Activated CD4-positive, alpha-beta T cell treated with anti-CD3 and anti-CD28 coated beads for 4 hours (primary cell): ENCODE measurements at places on chromosomes 2 and 18.
A peak's percentile ranks its signal among the peaks of the same experiment; 100 is the strongest.

GRCh38 chr2:99984799-99985515, 157.4 kb downstream of the AFF3 start:
- DNase-seq = no peak

GRCh38 chr2:121046335-121046734, 238.7 kb downstream of the TFCP2L1 start:
- DNase-seq = no peak

- no peak for DNase-seq
Measured at GRCh38 chr2:159168707-159169106, 117.8 kb downstream of the WDSUB1 start.

DNA sequence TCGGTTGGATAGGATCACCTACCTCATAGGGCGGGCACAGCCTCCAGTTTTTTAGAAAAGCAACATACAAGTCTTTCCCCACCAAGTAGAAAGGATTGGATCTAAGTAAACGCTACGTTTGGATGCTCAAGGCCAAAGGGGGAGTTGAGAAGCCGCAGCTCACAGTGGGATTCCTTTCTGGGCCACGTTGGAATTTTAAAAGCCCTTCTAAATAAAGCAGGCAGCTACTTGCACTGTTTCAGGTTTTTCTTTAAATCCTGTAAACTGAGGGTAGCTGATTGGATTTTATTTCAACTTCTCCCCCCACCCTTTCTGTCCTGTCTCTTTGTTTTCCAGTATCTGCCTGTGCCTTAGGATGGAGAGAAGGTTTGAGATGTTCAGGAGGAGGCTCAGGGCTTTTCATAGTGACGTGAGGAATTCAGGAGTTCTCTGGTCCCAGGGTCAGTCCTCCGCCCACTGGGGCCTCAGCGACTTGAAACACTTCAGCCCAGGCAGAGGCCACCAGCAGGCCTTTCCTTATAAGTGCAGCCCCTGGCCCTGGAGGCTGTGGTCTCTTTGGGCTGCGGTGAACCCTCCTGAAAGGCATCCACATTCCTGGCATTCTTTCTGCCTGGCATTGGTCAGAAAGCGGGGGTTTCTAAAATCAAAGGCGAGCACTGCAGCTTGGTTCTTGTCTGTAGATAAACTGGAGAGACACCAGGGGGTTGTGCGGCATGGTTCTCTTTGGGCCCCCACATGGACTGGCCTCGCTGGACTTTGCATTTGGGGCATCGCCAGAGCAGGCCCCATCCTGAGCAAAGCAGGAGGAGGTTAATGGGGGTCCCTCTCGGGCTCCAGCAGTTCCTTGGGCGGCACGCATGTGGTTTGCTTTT, 44.5 kb downstream of the SH3BP4 start:
- no peak for DNase-seq

DNA sequence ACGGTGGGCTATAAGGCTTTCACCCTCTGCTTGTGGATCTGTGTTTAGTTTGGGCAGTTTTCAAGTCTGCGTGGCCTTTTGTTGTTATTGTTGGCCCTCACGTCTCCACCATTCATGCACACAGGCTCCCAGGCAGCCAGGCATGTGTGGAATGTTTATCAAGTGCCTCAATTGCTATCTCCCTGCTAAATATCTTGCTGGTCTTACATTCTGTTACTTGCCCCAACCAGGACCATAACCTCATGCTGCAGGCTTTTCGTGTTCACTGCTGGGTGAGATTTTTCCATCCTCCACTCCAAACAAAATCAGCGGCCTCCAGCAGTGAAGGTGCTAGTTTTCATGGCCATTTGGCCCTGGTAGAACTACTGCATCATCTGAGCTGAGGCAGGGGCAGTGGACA, 63.0 kb upstream of the DSC1 start:
- no peak for DNase-seq

GRCh38 chr2:52955079-52955478, 812.5 kb upstream of the CHAC2 start:
- DNase-seq = no peak

DNA sequence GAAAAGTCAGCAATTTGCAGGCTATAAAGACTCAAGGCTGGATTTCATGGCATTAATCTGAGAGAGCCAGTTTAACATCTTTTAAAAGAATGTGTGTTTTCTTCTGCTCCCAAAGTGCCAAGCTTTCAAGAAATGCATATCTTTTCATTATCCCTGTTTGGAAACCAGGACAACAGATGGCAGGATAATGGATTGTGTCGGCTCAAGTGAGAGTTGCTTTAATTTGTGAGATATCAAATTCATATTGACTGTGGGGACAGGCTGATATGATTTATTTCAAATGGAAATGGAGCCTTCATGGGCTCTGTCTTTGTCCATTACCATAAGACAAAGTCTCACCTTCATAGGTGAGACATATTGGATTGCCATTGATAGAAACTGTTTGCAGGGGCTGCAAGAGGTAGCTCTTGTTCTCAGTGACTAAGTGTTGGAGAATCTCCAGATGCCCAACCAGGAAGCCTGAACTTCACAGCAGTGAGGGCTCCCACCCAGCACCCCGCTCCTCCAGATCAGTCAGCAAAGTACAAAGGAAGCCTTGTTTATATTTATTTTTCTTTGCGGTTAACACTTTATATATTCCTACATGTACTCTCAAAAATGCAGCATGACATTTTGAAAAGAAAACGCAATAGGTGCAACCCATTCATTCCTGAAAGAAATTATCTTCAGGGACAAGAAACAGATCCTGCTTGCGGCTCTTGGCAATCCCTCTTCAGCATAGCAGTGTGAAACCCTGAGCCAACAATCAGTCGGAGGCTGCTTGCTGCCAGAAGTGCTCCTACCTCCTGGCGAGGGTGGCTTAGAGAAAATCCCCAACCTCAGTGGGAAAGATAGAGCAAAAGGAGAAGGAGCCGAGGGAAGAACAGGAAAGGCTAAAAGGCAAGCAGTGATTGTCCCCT, 65.8 kb upstream of the ATL2 start:
- DNase-seq = no peak

GRCh38 chr2:109499566-109499965, 114.2 kb downstream of the SEPTIN10 start:
- DNase-seq = no peak

DNA sequence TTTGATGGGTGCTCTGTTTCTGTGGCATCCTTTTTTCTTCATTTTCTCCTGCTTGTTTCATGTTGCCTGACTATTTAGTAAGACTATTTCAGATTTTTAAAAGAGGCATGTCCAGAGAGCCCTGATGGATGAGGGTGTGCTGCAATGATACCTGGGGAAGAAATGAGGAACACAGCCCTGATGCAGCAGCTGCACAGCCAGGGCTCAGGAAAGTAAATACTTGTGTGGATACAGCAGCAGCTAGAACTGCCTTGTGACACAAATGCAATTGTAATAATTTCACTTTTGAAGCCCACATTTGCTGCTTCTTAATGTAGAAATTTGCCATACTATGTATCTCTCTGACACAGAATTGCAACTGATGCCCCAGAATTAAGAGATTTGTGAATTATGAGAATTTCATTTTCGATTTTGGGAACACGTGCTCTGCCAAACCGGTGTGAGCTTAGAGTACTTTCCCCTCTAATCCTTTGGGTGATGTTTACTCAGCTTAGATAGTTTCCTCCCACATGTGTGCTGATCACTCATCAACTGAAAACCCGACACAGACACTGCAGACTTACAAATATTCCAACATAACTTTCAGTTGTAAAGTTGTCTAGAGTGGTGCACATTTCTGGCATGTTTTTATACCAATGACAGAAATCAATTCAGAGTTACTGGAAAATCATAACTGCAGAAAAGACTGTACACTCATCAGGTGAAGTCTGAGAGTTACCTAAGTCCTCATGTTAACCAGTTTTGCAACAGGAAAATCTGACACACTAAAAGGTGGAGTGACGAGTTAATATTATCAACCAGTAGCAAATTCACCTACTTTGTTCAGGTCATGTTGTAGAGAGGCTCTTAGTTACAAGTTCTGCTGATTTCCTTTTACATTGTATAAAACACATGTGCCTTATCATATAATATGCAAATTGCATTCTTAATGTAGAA, 383.4 kb downstream of the CBLN2 start:
- DNase-seq = no peak

DNA sequence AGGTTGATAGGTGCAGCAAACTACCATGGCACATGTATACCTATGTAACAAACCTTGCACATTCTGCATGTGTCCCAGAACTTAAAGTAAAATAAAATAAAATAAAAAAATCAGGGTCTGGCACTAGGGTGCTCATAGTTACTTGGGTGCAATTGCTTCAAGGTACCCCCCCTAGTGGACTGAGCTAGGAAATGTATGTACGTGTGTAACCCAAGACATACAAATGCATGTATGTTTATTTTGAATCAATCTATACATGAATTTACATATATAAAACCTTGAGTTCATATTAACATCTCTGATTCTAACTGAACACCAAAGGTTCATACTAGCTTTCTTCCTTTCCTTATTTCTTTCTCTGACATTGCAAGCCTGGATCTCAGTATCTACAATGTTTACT, 51.5 kb downstream of the USP37 start:
- DNase-seq = peak; percentile 3

DNA sequence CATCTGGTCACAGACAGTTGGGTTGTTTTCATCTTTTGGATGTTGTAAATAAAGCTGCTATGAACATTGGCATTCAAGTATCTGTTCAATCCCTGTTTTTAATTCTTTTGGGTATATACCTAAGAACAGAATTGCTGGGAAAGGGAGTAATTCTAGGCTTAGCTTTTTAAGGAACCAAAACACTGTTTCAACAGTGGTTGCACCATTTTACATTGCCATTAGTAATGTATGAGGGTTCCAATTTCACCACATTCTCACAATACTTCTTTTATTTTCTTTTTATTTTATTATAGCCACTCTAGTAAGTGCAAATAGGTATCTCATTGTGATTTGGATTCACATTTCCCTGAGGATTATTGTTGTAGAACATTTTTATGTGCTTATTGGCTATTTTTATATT, 108.9 kb upstream of the GLS start:
- no peak for DNase-seq

GRCh38 chr2:21280793-21281192, 157.0 kb downstream of the TDRD15 start:
- no peak for DNase-seq

DNA sequence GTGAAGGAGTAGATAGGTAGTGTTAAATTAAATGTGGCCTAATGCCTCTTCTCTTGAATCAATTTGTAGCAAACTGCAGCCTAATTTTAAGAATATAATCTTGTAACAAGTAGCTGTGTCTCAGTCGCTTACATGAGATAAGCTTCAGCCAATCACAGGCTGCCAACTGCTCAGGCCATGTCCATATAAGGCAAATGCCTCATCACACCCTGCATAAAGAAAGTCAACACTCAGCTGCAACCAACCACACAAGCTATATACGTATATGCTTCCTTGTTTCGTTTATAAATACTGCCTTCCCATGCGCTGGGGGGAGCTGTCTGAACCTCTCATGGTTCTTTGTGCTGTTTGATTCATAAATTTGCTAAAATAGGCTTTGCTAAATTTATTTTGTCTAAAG, 476.3 kb downstream of the TRIB2 start:
- DNase-seq = no peak

GRCh38 chr2:1856475-1856874, 112.2 kb upstream of the PXDN start:
- DNase-seq = no peak

DNA sequence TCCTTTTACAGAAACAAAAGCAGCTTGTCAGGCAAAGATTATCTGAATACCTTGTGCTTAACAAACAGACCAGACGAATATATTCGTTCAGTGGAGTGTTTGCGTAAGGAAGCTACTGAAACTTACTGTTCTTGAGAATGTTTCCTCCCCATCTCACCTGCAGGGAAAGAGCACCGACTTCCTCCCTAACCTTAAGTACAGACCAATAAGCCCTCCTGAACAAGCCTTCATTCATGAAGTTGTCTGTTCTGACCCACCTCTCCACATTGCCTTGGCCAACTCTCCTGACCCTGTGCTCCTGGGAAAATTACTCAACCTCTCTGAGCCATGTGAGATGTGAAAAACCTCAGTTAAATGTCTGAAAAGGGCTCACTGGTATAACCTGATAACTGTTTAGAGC, 35.2 kb downstream of the STK39 start:
- no peak for DNase-seq

- DNase-seq = peak; percentile 4
Measured at GRCh38 chr2:29841386-29842004, 79.9 kb downstream of the ALK start.

- no peak for DNase-seq
Measured at GRCh38 chr2:235206980-235207579, 255.3 kb downstream of the SH3BP4 start.

GRCh38 chr2:215723631-215724011, 287.8 kb upstream of the FN1 start:
- no peak for DNase-seq

DNA sequence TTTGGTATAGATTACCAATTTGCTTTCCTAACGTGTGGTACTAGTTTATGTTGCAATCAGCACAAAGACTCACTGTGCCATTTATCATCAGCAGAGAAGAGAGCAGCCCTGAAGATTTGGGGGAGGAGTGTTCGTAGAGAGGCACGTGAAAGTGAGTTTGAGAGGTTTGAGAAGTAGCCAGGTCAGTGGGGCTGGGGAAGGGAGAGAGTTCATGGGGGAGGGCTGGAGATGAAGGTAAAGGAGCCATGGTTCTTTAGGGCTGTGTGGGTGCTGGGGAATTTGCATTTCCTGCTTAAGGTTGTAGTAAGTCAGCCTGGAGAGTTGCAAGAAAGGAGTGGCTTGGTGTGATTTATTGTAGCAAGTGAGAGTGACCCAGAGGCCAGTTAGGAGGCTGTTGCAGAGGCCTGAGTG, 172.1 kb downstream of the NEDD4L start:
- DNase-seq = no peak

GRCh38 chr2:39281391-39281790, 37.6 kb upstream of the CDKL4 start:
- DNase-seq = no peak

- DNase-seq = no peak
Measured at GRCh38 chr18:44870631-44871502, 190.2 kb downstream of the SETBP1 start.

DNA sequence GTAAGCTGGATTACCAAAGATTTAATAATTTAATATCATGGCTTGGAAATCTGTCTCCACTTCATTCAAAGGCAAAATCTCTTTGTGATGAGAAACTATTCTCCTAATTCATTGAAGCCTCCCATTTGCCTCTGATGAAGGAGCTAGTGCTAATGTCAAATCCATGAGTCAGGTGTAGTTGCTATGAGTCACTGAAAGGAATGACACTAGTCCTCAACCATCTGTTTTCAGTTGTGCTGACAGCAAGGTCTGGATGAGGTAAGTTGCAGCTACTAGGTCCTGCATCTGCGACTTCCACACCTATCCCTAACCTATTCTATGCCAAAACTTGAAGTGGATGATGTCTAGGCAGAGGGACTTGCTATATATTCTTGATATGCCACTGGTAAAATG, 324.0 kb upstream of the UBE2E3 start:
- DNase-seq = no peak
